Lower lobe of right lung (tissue), 2 donors: ENCODE measurements at places on chromosomes 2 and 18.

DNA sequence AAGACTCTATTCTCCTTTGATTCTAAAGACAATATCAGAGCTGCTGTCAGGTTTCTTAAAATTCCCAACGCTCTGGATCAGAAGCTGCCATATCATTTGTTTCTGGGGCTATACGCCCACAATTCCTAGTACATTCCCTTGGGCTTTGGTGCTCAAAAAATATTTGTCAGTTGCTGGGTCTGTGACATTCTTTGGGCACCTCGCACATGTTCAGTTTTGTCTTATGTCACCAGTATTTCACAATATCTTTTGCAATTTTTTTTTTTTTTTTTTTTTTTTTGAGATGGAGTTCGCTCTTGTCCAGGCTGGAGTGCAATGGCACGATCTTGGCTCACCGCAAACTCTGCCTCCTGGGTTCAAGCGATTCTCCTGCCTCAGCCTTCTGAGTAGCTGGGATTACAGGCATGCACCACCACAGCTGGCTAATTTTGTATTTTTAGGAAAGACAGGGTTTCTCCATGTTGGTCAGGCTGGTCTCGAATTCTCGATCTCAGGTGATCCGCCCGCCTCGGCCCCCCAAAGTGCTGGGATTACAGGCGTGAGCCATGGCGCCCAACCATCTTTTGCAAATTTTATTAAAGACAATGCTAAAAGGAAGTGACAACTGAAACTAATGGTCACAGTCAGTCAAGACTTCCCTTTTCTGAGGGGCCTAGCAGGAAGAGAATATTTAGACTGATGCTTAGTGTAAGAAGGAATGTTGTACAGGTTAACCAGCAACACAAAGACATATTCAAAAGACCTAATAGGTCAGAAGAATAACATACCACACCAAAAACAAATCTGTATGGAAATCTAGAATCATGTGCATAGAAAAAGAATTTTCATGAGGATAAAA, 6.8 kb downstream of the ZNF397 start:
- H3K4me3 ChIP-seq = no peak overlapping the region
- H3K27me3 ChIP-seq = no peaks in the 10 kb centered on the region
- no peak for DNase-seq
- H3K4me1 ChIP-seq = peaks cover 2% of the 10 kb centered on the region
- H3K36me3 ChIP-seq = peaks cover 83% of the 10 kb centered on the region

DNA sequence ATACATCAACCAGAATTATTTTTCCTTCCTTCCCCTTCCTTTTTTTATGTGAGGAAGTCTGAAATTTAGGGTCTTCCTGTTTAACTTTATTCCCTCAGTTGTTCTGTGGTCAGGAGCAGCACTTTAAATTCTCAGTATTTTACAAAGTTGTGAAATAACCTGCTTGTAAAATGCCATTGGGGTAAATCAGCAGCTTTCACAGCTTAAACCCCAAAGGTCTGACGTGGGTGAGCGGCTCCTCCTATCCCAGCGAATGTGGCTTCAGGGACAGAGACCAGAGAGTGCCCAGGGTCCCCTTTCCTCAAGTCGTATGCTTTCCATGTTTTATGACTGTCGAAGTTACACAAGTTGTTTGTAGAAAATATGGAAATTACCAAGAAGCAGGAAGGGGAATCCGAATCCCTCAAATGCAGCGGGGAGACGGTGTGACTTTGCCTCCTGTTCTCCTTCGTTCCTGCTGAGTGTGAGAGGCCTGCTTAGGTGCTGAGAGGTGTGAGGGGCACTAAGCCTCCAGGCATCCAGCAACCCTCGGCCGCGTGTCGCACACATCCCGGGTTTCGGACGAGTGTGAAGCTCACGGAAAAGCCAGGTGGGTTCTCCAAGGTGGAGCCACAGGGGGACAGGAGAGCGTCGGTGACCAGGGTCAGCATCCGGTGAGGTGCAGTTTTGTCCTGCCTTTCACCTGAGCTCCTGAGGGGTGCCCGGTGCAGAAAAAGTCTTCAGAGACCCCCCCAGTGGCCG, 10.8 kb upstream of the KCNG2 start:
- no peak overlapping the region for H3K4me3 ChIP-seq
- H3K27me3 ChIP-seq = peaks cover 69% of the 10 kb centered on the region
- H3K36me3 ChIP-seq = no peaks in the 10 kb centered on the region
- peak; percentile 35 for DNase-seq
- H3K4me1 ChIP-seq = peaks cover 14% of the 10 kb centered on the region

GRCh38 chr18:79657342-79657996, 22.1 kb upstream of the CTDP1 start:
- no peaks in the 10 kb centered on the region for H3K27me3 ChIP-seq
- H3K4me3 ChIP-seq = no peak overlapping the region

DNA sequence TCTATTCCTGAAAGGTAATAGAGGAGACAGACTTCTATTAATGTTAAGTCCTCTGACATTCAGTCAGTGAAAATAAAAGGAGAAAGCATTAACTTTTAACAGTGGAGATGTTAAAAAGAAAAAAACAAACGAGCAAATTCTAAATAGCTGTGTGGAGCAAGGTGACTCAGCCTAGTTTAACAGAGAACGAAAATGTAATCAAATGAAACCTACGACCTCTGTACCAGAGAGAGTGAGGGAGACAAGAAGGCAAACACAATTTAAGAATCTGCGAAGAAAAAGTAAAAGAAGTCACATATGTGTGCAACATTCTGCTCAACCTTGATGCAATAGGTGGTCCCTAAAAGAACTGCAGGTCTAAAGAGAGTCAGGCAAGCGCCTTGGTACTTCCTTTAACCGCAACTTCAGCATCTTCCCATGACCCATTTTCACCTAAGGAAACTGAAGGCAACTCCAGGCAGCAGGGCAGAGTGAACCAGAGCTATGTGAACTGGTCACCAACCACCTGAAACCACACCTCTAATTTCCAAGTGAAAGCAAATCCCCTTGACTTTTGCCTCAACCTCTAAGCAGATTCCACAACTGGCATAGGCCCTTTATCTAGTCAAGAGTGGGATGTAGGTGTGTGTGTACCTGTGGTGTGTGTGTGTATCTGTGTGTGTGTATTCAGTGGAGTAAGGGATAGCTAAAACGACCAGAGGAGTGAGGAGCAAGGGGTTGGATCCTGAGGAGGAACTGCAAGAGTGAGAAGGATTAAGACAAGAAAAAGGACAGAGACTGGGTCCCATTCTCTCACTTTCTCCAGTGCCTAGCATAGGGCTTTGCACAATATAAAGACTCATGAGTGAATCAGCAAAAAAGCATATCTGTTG, 43.0 kb downstream of the FIGN start:
- DNase-seq = no peak
- no peaks in the 10 kb centered on the region for H3K36me3 ChIP-seq
- no peak overlapping the region for H3K27ac ChIP-seq
- H3K4me3 ChIP-seq = no peak overlapping the region
- no peaks in the 10 kb centered on the region for H3K27me3 ChIP-seq

GRCh38 chr18:3616142-3616541, 166.2 kb downstream of the TGIF1 start:
- no peaks in the 10 kb centered on the region for H3K27me3 ChIP-seq
- no peak overlapping the region for H3K4me3 ChIP-seq

GRCh38 chr2:207975921-207976320, 49.4 kb downstream of the PLEKHM3 start:
- H3K36me3 ChIP-seq = peaks cover 17% of the 10 kb centered on the region
- no peaks in the 10 kb centered on the region for H3K27me3 ChIP-seq
- no peak for DNase-seq
- peaks cover 6% of the 10 kb centered on the region for H3K4me1 ChIP-seq
- no peak overlapping the region for H3K27ac ChIP-seq
- H3K4me3 ChIP-seq = no peak overlapping the region

DNA sequence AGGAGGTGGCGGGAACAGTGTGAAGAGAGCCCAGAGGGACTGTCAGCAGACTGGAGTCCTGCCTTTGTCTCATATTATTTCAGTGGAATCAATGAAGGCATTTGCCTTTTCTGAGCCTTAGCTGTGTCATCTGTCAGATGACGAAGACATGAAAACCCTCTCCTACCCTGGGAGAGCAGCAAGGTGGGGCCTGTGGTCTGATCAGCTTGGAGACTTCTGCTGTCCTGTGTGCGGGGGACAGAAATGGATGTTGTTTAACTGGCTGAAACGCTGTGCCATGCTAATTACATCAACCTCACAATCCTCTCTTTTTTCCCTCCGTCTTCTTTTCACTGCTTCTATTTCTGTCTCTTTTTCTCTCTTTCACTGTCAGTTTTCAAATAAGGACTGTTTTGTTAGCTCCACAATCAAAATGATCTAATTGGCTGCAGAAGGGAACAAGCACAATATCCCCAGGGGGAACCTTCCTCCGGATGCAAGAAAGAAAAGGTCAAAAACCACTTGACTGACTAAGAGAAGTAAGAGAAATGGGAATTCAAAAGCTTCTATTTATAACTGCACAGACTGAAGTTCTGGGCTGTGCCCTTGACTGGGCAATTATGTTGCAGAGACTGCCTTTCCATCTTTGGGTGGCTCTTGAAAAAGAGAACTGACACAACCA, 340.1 kb downstream of the CLIP4 start:
- H3K4me1 ChIP-seq = no peaks in the 10 kb centered on the region
- H3K36me3 ChIP-seq = no peaks in the 10 kb centered on the region
- H3K27me3 ChIP-seq = no peaks in the 10 kb centered on the region
- no peak for DNase-seq
- H3K27ac ChIP-seq = no peak overlapping the region

- H3K36me3 ChIP-seq = no peaks in the 10 kb centered on the region
- peaks cover 5% of the 10 kb centered on the region for H3K27me3 ChIP-seq
- H3K4me3 ChIP-seq = no peak overlapping the region
- H3K4me1 ChIP-seq = no peaks in the 10 kb centered on the region
- no peak for DNase-seq
- H3K27ac ChIP-seq = no peak overlapping the region
These were observed 22.0 kb downstream of the KCNF1 start for GRCh38 chr2:10933700-10934225.

DNA sequence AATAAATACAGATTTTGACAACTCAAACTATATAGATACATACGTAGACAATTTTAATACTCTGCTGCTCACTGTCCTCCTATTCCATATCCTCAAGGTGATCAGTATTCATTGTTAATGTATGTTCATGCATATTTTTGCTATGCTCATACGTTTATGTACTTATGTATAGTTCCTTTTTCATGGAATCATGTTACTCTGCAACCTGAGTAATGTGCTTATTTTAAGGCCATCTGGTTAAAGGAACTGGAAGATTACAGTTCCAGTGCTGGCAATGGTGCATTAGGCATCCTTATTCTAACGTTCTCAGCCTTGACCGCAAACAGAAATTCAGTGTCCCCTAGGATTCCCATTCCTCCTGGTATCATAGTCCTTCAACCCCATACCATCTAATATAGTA, 385.0 kb upstream of the TNP1 start:
- peaks cover 19% of the 10 kb centered on the region for H3K4me1 ChIP-seq
- no peaks in the 10 kb centered on the region for H3K36me3 ChIP-seq
- DNase-seq = no peak
- no peak overlapping the region for H3K4me3 ChIP-seq

- no peaks in the 10 kb centered on the region for H3K27me3 ChIP-seq
- no peak overlapping the region for H3K4me3 ChIP-seq
- DNase-seq = no peak
- H3K4me1 ChIP-seq = peaks cover 25% of the 10 kb centered on the region
- no peaks in the 10 kb centered on the region for H3K36me3 ChIP-seq
These were observed 55.9 kb upstream of the CREB1 start for GRCh38 chr2:207473931-207474235.

GRCh38 chr2:157900203-157900602, 24.1 kb upstream of the ACVR1 start:
- H3K4me1 ChIP-seq = no peaks in the 10 kb centered on the region
- H3K27ac ChIP-seq = no peak overlapping the region
- no peak overlapping the region for H3K4me3 ChIP-seq
- no peaks in the 10 kb centered on the region for H3K27me3 ChIP-seq
- no peaks in the 10 kb centered on the region for H3K36me3 ChIP-seq
- no peak for DNase-seq

DNA sequence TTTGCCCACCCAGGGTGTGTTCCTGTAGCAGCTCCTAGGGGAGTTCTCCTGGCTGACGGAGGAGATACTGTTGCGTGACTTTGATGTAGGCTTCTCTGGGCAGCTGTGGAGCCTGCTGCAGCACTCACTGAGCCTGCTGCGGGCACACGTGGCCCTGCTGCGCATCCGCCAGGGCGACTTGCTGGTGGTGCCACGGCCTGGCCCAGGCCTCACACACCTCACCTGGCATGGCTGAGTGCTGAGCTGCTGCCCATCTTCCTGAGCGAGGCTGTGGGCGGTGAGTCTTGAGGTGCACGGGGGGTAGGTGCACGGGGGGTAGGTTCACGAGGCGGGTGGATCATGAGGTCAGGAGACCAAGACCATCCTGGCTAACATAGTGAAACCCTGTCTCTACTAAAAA, 191.7 kb downstream of the ANKRD36C start:
- no peak overlapping the region for H3K27ac ChIP-seq
- H3K27me3 ChIP-seq = no peaks in the 10 kb centered on the region
- DNase-seq = peak; percentile 35
- H3K4me3 ChIP-seq = no peak overlapping the region
- no peaks in the 10 kb centered on the region for H3K4me1 ChIP-seq

- H3K4me1 ChIP-seq = no peaks in the 10 kb centered on the region
- no peaks in the 10 kb centered on the region for H3K36me3 ChIP-seq
- no peak overlapping the region for H3K4me3 ChIP-seq
- H3K27ac ChIP-seq = no peak overlapping the region
- H3K27me3 ChIP-seq = no peaks in the 10 kb centered on the region
- DNase-seq = no peak
These were observed 125.6 kb downstream of the HRH4 start for GRCh38 chr18:24585996-24586566.
